ENCODE measurements at places on chromosomes 13 and 19.

GRCh38 chr19:12139269-12139668 is 881 bp downstream of the ZNF20 start:
- no peak for DNase-seq

DNA sequence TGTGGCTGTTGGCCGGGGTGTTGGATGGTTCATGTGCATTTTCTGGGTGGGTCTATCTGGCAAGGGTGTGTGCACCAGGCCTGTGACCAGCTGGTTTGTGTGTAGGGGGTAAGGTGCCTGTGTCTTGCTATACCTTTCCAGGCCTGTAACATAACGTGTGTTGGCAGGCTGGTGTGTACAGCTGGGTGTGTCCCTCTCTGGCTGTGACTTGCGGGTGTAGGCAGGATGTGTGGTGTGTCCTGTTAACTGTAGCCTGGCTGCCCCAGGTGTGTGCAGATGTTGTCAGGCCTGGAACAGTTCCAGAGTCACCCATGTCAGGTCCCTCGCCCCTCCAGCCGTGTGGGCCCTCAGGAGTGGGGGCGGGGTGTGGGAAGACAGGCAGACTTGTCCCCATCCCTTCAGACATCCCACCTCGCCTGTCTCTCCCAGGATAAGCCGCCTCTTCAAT is 9.8 kb downstream of the KCTD15 start:
- no peak for DNase-seq

DNA sequence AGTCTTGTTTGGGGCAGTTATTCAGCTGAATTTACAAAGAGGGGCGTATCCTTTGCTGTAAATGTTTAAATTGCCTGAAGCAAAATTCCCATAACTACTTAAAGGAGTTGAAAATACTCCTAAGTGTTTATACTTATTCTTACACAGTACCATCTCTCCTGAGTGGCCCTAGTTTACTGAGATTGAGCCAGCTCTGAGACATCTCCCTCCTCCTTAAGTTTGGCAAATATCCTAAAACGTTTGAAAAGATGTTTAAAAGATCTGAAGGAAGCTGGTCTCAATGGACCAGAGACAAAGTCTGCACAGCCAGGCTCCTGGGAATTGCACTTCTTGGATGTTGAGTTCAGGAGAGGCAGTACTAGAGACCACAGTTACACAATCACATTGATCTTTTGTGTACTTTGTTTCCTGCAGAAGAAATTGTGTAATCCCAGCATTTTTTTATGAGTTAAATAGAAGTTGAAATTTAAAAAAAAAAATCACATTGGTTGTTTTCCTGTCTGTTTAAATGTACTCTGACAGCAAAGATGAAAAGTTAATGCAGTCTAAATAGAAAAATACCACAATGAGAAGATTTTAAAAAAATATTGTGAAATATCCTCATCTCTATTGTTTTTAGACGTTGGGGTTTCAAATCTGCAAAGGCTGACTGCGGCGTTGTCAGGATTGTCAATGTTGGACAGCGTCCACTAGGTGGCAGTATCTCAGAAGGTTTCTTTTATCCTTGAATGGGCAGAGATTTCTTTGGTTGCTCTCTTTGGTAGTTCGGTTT is 20.7 kb downstream of the TNFSF11 start:
- DNase-seq: peak; percentile 16

- DNase-seq: no peak
These were observed 136.7 kb downstream of the ZDHHC20 start for GRCh38 chr13:21322327-21322965.

DNA sequence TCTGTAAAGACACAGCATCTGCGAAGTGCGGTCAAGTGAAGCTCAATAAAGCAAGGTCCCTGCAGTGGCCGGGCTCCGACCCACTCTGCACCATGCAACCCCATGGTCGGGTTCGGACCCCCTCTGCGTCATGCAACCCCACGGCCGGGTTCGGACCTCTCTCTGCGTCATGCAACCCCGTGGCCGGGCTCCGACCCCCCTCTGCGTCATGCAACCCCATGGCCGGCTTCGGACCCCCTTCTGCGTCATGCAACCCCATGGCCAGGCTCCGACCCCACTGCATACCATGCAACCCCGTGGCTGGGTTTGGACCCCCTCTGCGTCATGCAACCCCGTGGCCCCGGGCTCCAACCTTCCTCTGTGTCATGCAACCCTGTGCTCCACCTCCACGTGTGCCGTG is 43.8 kb downstream of the CARS2 start:
- no peak for DNase-seq

- DNase-seq: no peak
These were observed 92.6 kb downstream of the SIPA1L3 start for GRCh38 chr19:37999309-38000213.

GRCh38 chr13:30266756-30267155 is 40.6 kb downstream of the KATNAL1 start:
- DNase-seq: no peak

DNA sequence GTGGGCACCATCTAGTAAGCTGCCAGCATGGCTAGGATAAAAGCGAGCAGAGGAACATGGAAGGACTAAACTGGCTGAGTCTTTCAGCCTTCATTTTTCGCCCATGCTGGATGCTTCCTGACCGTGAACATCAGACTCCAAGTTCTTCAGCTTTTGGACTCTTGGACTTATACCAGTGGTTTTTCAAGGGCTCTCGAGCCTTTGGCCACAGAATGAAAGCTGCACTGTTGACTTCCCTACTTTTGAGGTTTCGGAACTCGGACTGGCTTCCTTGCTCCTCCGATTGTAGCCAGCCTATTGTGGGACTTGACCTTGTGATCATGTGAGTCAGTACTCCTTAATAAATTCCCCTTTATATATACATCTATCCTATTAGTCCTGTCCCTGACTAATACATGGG is 785.1 kb upstream of the SLITRK6 start:
- DNase-seq: no peak

GRCh38 chr13:66345971-66346370 is 884.2 kb downstream of the PCDH9 start:
- no peak for DNase-seq

- no peak for DNase-seq
These were observed 1624.1 kb upstream of the PRR20A start for GRCh38 chr13:55516610-55517009.

- DNase-seq: no peak
These were observed 1115.2 kb upstream of the MIR17HG start for GRCh38 chr13:90232291-90232690.

DNA sequence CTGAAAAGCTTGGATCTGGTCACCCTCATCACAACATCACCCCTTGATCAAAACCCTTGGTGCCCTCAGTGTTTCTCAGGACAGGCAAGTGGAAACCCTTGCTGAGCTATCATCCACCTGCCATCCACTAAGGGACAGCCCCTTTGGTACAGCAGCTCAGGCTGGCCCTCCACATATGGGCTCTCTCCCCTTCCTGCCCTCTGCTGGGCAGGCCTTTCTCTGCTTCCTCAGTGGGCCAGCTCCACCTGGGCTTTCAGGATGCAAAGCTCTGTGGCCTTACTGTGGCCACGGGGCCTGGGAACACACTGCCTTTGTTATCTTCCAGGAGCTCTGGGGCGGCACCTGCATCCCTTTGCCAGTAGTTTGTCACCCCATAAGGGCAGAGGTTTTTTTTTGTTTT is 4.9 kb downstream of the SUGP1 start:
- no peak for DNase-seq

DNA sequence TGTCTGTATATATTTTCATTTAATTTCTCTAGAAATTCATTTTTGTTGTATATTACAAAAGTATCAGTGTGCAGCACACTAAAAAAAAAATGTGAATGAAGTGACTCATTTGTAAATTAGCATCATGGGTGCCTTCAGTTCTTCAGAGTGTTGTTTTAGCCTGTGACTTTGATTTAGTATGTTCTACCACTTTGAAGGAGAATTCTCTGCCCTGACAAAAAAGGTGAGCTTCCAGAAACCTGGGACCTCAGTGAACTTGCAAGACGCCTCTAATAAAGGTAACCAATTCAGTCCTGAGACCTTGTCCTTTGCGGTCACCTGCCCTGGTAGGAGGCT is 2.4 kb downstream of the METTL21C start:
- no peak for DNase-seq

DNA sequence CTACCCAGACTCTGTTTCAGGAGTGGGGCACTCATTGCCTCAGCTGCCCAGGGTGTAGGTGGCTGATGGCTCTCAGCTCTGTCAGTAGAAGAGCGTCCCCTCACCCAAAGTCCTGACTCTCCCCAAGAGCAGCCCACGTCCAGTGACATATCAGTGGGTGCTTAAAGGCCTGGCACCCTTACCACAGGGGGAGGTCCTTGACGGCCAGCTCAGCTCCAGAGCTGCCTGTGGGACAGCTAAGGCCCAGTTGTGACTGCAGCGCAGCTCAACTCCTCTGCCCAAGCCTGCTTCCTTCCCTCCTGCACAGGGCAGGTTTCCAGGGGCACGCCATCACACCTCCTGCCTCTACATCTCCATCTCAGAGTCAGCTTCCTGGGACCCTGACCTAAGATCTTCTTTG is 32.4 kb downstream of the GRIK5 start:
- no peak for DNase-seq

DNA sequence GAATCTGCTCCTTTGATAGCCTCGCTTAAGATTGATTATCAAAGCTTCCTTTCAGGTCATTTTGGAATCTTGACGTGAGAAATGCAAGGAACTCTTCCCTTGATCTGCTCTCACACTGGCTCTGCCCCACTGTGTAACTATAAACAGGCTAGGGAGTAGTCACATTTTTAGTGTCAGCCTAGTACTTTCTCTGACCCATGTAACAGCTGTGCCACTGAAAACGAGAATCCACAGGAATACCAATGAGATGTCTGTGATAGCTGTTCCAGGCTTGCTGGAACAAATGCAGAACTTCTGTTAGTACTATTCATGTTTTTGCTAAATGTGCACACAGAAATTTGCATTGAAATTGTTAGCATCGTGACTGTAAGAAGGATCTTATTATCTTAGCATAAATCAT is 221.3 kb downstream of the MYO16 start:
- DNase-seq: no peak

DNA sequence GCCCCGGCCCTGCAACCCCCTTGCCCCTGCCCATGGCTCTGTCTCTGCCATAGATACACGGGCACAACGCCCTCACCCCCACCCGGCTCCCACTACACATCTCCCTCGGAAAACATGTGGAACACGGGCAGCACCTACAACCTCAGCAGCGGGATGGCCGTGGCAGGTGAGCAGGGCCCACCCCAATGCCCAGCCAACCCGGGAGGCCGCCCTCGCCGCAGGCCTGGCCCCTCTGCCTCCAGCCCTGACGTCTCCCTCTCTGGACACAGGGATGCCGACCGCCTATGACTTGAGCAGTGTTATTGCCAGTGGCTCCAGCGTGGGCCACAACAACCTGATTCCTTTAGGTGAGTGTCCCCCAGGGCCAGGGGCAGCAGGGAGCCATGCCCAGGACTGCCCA is 7.7 kb downstream of the YIPF2 start:
- DNase-seq: no peak

- DNase-seq: no peak
These were observed 66.3 kb downstream of the KCTD15 start for GRCh38 chr19:33862981-33863380.

- no peak for DNase-seq
These were observed 126.9 kb downstream of the ITGBL1 start for GRCh38 chr13:101579281-101579802.

DNA sequence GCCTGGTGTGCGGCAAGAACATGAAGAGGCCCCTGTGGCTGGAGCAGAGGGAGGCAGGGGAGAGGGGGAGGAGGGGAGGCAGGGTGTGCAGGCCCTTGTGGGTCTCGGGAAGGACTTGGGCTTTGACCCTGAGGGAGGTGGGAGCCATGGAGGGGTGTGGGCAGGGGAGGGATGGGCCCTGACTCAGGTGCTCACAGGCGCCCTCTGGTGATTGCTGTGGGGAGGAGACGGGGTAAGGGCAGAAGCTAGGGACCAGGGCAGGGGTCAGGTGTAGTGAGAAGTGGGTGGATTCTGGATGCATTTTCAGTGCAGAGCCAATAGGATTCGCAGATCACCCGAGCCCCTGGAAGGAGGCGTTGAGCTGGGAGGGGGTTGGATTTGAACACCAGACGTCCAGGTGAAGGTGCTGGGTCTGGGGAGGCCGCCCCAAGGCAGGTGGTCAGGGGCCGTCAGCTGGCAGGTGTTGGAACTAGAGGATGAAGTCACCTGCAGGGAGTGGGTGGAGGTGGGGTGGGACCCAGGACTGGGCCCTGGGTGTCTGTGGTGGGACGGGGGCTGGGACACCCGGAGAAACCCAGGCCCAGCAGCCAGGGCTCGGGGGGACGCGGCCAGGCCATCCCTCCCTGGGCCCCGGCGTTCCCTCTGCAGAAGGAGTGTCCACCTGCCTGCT is 185.4 kb downstream of the KDM4B start:
- DNase-seq: no peak

GRCh38 chr19:11833541-11833940 is 15.0 kb upstream of the ZNF439 start:
- DNase-seq: no peak

- no peak for DNase-seq
These were observed 6.4 kb upstream of the EFNB2 start for GRCh38 chr13:106541826-106542225.

GRCh38 chr19:4694211-4694987 is 24.3 kb upstream of the MYDGF start:
- no peak for DNase-seq

DNA sequence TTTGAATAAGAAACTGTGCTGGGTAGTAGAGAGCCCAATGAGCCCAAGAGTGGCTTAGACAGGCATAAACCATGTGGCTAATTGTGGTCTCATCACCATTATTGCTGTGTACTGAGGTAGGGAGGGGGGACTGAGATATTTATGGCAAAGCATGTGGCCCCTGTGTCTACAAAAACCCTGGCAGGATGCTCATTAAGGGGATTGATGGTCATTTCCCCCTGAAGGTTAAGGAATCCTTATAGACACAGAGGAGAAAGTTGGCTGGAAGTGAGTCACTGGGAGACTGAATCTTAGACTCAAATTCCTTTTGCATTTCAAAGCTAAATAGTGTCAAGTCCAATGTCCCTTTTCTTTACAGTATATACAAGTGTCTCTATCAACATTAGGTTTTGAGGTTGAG is 9.8 kb upstream of the DACT3 start:
- no peak for DNase-seq

All from T-helper 1 cell (primary cell).